ENCODE measurements at places on chromosomes 11 and 22.

DNA sequence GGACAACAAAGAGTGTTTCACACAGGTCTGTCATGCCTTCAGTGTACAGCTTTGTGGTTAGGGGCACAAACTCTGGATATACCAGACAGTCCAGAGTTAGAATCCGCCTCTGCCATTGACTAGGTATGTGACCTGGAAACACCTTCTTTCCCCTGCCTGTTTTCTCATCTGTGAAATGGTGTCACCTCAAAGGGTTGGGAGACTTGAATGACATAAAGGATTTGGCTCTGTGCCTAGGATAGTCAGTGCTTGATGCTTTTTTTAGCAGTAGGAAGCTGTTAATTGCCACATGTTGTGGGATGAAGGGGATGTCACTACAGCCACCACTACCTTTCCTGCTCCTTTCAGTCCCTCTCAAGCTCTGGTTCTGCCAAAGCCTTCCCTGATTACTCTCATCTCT is 17.4 kb upstream of the LRRC55 start:
- H3K27ac ChIP-seq: no peak overlapping the region
- H3K36me3 ChIP-seq: no peaks in the 10 kb centered on the region
- H3K4me3 ChIP-seq: no peak overlapping the region
- DNase-seq: no peak

DNA sequence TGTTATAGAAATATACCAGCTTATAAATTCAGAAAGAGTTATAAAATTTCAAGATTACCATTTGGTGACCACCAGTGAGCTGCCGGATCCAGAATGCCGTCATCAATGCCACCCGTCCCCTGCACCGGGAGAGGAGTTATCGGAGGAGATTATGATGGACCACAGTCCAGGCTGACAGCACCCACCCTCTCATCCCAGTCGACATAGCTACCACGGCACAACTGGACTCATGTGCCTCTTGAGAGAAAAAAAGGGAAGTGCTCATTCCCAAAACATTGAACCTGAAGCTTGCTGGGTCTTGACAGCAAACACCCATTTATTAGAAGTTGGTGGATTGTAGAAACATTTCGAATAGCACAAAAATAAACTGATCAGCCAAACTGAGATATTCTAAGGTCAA is 1331.5 kb downstream of the TBC1D22A start:
- H3K27me3 ChIP-seq: peaks cover 3% of the 10 kb centered on the region
- H3K4me3 ChIP-seq: no peak overlapping the region
- peaks cover 17% of the 10 kb centered on the region for H3K4me1 ChIP-seq
- H3K36me3 ChIP-seq: no peaks in the 10 kb centered on the region
- no peak overlapping the region for H3K27ac ChIP-seq
- no peak for DNase-seq

DNA sequence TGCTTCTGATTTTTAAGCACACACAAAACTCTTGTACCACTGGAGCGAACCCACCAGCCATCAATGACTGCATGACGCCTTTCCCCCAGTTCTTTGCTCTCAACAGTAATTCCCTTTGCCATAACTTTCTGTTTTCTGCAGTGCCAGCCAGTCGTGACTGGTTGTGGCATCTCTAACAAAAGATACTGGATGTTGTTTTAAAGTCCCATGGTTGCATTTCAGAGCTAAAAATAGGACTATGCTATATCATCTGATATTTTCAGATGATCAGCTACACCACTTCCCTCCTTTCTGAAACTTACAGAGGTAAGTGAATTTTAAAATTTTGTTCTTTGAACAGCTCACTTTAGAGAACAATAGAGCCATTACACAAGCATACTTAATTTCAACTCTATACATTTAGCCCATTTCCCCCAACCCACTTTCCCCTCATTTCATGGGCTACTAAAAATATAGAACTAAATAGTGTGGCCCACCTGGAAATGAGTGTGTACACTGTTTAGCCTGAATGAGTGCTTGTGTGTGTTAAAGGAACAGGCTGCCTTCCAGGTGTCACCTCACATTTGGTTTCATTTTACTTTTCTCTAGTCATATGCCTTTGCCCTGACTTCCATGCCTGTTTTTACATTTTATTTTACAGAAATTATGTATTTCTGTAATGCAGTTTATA is 136.9 kb upstream of the ZC3H12C start:
- no peaks in the 10 kb centered on the region for H3K4me1 ChIP-seq
- no peak overlapping the region for H3K4me3 ChIP-seq
- DNase-seq: no peak
- H3K27ac ChIP-seq: no peak overlapping the region

DNA sequence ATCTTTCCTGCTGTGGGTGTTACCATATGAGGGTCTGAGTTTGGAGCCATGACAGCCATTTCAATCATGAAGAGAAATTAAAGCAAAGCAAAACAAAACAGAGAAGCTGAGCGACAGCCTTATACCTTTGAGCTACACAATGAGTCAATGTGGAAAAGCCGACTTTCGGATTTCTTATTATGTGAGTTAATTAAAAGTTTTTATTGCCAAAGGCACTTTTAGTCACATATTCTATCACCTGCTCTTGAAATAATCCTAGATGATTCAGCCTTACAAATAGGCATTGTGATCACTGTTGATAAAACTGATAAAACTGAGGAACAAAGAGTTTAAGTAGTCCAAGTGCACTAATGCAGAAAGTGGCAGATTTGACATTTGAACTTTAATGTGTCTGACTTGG is 381.9 kb upstream of the TENM4 start:
- no peaks in the 10 kb centered on the region for H3K36me3 ChIP-seq
- no peak for DNase-seq
- no peak overlapping the region for H3K27ac ChIP-seq

- no peaks in the 10 kb centered on the region for H3K36me3 ChIP-seq
- no peak overlapping the region for H3K4me3 ChIP-seq
- peaks cover 9% of the 10 kb centered on the region for H3K4me1 ChIP-seq
- H3K27ac ChIP-seq: no peak overlapping the region
- H3K27me3 ChIP-seq: peaks cover 3% of the 10 kb centered on the region
- DNase-seq: no peak
These were observed 9.4 kb upstream of the ADAMTS8 start for GRCh38 chr11:130437848-130438247.

DNA sequence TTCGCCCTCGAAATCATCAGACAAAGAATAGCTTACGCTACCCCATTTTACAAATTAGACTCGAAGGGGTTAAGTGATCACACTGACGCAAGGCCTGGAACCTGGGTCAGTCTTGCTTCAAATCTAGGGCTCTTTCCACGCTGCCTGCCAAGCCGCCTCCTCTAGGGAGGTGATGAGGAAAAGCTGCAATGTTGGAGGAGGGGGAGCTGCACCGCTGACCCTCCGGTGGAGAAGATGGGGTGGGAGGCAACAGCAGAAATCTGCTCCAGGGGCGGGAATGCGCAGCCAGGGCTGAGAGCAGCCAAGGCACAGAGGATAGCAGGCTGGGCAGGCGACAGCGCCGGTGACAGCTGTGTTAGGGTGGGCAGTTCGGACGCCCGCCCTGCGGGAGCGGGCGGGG is 595 bp downstream of the SYVN1 start:
- H3K4me3 ChIP-seq: peak overlapping the region; percentile 99
- H3K27ac ChIP-seq: peak overlapping the region; percentile 100
- no peaks in the 10 kb centered on the region for H3K27me3 ChIP-seq

DNA sequence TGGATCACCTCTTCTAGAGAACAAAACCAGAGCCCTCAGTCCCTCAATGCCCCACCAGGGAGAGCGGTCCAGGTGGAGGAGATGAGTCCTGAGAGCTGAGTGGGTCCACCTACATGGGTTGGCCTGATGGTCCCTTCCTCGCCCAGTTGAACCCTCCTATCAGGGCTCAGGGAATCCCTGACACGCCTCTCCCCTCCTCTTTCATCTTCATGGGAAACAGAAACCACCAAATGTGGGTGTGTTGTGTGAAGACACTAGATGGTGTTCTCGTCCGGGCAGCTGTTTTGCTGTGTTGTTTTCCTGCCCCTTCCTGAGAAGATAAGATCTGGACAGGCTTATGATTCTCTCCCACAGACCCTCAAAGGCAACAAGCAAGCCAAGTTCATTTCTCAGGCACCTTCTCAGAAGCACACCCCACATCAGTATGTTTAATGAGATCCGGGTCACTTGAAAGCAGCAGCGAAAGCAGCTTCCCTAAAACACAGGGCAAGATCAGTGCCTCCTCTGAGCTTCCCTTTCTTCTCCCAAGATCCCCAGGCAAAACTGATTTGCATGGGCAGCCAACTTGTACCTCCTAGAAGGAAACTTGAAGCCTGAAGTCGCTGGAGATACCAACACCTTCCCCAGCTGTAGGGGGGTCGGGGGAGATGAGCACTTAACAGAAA is 35.3 kb upstream of the POU2AF1 start:
- no peaks in the 10 kb centered on the region for H3K36me3 ChIP-seq
- peak; percentile 16 for DNase-seq
- H3K4me1 ChIP-seq: peaks cover 49% of the 10 kb centered on the region
- peak overlapping the region; percentile 3 for H3K27ac ChIP-seq

DNA sequence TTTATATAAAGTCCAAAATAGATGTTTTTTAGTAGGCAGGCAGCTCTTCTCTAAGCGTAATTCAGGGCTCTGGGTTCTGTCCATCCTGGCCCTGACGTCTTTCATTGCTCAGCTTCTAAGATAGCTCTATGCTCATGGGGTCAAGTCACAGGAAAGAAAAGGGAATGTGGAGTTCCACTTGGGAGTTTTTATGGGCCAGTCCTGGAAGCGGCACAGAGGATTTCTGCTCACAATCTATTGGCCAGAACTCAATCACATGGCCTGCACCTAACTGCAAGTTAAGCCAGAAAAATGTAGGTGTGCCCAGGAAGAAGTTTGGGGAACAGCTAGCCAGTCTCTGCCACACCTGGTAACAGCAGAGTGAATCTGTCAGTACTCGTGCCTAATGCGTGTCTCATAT is 7.4 kb upstream of the ZBTB16 start:
- no peaks in the 10 kb centered on the region for H3K27me3 ChIP-seq
- no peaks in the 10 kb centered on the region for H3K4me1 ChIP-seq
- H3K27ac ChIP-seq: no peak overlapping the region
- H3K36me3 ChIP-seq: no peaks in the 10 kb centered on the region

DNA sequence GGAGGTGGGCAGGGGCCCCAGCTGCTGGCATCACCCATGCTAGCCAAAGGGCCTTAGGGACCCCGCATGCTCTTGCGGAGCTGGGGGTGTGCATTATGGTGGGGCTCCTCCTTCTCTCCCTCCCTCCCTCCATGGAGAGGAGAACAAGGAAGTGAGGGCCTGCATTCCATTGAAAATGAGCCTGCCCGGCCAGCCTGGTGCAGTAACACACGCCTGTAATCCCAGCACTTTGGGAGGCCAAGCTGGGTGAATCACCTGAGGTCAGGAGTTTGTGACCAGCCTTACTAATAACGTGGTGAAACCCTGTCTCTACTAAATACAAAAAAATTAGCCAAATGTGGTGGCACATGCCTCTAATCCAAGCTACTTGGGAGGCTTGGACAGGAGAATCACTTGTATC is 22.4 kb downstream of the SNAP29 start:
- no peaks in the 10 kb centered on the region for H3K4me1 ChIP-seq
- no peak overlapping the region for H3K4me3 ChIP-seq

DNA sequence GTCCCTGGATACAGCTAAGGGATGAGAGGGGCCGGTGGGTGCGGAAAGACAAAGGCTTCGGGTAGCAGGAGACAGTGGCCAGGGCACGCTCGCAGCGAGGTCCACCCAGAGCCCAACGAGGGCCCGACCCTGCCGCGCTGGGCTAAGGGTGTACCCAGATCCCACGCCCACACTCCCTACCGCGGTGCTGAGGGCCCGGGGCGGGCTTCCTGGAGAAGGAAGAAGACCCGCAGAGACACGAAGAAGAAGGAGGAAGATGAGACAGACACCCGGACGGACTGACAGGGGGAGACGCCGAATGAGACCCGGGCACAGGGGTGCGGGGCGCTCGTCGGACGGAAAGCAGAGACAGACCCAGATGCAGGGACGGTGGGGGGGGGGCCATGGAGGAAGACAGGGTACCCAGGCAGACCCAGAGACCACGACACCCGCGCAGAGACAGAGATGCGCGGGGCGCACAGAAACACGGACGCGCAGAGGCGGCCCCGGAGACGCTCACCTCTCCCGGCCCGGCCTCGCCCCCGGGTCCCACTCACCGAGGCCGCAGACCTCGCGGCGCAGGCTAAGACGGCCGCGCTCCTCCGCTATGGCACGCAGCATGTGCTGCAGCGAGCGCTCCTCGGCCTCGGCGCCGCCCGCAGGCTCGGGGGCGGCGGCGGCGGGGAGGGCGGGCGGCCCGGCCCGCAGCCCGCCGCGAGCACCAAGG is 437 bp downstream of the KIAA0930 start:
- peak overlapping the region; percentile 47 for H3K27ac ChIP-seq
- H3K4me1 ChIP-seq: peaks cover 29% of the 10 kb centered on the region
- DNase-seq: peak; percentile 34
- H3K27me3 ChIP-seq: no peaks in the 10 kb centered on the region

DNA sequence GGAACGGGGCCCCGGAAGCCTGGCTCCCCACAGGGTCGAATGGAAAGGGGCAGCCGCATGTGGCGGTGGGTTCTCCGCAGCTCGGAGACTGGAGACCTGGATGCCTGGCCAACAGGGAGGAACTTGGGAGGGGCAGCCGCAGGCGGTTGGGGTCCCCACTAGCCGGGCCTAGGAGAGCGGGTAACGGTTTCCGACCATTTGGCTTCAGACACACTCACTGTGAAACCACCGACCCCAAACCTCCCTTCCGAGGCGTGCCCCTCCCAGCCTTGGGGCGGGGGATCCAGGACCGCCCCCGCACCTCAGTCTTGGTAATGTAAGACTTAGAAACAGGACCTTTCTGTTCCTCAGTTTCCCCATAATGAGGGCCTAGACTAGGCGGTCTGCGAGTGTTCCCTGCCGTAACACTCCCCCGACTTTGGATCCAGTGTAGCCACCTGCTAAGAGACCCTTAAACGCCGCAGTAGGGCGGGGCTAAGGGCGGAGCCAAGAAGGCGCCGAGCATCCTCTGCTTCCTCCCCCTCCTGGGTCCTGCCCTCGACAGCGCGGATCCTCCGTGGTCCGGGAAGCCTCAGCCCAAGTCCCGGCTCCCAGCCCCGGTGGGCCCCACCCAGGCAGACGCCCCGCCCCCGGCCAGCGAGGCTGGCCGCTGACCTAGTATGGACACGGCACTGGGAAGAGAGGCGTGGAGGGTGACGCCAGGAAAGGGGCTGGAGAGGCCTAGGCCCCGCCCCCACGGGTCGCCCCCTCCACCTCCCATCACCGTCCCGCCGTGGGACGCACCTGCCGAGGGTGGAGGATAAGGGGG is 1.8 kb upstream of the RASGRP2 start:
- peak overlapping the region; percentile 79 for H3K4me3 ChIP-seq
- DNase-seq: peak; percentile 53
- H3K27ac ChIP-seq: peak overlapping the region; percentile 71
- peaks cover 2% of the 10 kb centered on the region for H3K36me3 ChIP-seq

- no peaks in the 10 kb centered on the region for H3K36me3 ChIP-seq
- no peak overlapping the region for H3K4me3 ChIP-seq
- peak; percentile 92 for DNase-seq
- peaks cover 16% of the 10 kb centered on the region for H3K27me3 ChIP-seq
- H3K27ac ChIP-seq: no peak overlapping the region
- no peaks in the 10 kb centered on the region for H3K4me1 ChIP-seq
These were observed 65.2 kb upstream of the LMO1 start for GRCh38 chr11:8328848-8329330.

GRCh38 chr11:79017811-79018210 is 423.0 kb downstream of the TENM4 start:
- peaks cover 14% of the 10 kb centered on the region for H3K27me3 ChIP-seq
- no peak for DNase-seq
- no peaks in the 10 kb centered on the region for H3K36me3 ChIP-seq
